Endothelial cell (in vitro differentiated cells): ENCODE measurements at places on chromosomes 1 and 21.

- no peak for DNase-seq
Measured at GRCh38 chr1:234518876-234519275, 39.9 kb upstream of the TARBP1 start.

DNA sequence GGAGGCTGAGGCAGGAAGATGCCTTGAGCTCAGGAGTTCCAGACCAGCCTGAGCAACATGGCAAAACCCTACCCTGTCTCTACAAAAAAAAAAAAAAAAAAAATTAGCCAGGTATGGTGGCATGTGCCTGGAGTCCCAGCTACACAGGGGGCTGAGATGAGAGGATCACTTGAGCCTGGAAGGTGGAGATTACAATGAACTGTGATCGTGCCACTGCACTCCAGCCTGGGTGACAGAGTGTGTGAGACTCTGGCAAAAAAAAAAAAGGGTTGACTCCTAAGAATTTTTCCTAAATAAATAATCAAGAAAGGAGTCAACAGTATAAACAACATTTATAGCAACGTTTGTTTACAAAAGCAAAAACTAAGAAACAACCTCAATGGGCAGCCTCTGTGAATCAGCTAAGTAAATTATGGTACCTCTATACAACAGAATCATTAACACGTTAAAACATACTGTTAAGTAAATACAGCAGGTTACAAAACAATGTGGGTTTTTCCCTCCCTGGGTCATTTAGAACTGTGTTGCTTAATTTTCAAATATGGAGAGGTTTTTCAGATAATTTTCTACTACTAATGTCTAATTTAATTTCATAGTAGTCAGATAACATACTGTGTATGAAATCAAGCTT is 56.8 kb downstream of the SLC30A10 start:
- no peak for DNase-seq

GRCh38 chr1:94079080-94079940 is 41.6 kb downstream of the ABCA4 start:
- no peak for DNase-seq

GRCh38 chr1:214419650-214420049 is 131.8 kb downstream of the PTPN14 start:
- DNase-seq: no peak

GRCh38 chr1:2778220-2778592 is 23.3 kb downstream of the TTC34 start:
- no peak for DNase-seq

- DNase-seq: no peak
Measured at GRCh38 chr1:161364332-161364731, 3.3 kb downstream of the CFAP126 start.
